ENCODE measurements at places on chromosomes 7 and 10.

GRCh38 chr7:151110236-151110940 is 24.1 kb downstream of the AGAP3 start:
- no peak overlapping the region for H3K27ac ChIP-seq
- no peaks in the 10 kb centered on the region for H3K36me3 ChIP-seq
- no peak for DNase-seq
- no peak overlapping the region for H3K4me3 ChIP-seq

DNA sequence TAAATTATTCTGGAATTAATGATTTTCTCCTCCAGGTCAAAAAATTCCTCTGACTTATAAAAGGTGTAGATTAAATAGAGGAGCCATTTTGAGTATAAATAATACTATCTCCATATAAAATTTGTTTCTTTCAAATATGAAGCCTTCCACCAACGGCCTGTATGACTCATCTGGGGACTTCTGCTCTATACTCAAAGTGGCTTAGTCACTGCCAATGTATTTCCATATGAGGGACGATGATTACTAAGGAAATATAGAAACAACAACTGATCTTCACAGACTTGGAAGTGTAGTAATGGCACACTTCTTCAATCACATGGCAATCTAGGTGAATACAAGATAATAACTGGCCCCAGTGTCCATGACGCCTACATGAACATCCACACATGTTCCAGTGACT is 335.6 kb upstream of the HGF start:
- DNase-seq, result no peak
- H3K36me3 ChIP-seq, result no peaks in the 10 kb centered on the region
- no peaks in the 10 kb centered on the region for H3K4me1 ChIP-seq

DNA sequence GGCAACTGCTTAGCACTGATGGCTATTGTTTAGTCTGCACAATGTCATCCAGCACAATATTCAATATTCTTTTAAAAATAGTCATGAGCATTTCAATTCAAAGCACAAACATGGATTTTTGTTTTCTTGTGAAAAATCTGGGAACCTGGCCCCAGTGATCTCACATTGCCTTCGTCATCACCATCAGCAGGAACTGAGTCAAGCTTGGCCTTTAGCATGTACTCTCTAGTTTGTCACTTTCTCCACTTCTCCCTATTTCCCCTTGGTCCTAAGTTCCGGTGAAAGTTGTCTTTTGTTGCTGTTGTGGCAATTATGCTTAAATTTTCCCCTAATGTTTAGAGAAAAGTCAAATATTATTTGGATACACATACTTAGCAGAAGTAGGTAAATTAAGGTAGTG is 252.9 kb upstream of the SORCS1 start:
- H3K27ac ChIP-seq, result no peak overlapping the region
- no peaks in the 10 kb centered on the region for H3K36me3 ChIP-seq
- no peak overlapping the region for H3K4me3 ChIP-seq
- no peaks in the 10 kb centered on the region for H3K27me3 ChIP-seq

DNA sequence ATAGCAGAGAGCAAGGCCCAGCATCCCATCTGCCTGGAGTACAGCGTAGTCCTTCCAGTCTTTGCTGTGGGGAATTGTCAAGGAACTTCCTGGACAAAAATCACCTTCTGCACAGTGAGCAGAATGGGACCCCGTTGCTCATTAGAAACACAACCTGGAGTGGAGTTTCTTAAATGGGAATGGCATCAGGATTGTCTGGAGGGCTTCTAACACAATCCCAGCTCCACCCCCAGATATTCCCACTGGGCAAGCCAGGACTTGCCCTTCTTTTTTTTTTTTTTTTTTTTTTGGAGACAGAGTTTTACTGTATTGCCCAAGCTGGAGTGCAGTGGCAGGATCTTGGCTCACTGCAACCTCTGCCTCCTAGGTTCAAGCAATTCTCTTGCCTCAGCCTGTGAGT is 356.4 kb downstream of the GALNT17 start:
- H3K27me3 ChIP-seq, result no peaks in the 10 kb centered on the region
- no peak overlapping the region for H3K27ac ChIP-seq
- H3K36me3 ChIP-seq, result no peaks in the 10 kb centered on the region
- H3K4me3 ChIP-seq, result no peak overlapping the region
- H3K4me1 ChIP-seq, result no peaks in the 10 kb centered on the region

DNA sequence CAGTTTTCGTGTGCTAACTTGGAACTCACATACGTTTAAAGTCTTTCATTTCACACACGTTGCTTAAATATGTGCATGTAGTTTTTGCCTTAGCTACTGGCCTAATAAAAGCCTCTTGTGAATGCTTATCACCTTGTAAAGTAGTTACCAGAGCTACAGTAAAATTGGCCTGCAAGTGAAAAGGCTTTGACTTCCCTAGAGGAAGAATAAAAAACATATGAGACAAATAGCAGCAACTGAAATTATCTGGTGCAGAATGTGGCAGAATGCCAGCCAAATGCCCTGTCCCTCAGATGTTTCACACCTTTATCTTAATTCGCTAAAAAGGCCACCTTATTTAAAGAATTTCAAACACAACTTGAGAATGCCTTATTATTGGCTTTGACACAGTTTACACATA is 28.1 kb upstream of the RPA3 start:
- no peak overlapping the region for H3K4me3 ChIP-seq
- no peak for DNase-seq
- no peaks in the 10 kb centered on the region for H3K4me1 ChIP-seq
- H3K27ac ChIP-seq, result no peak overlapping the region
- H3K27me3 ChIP-seq, result no peaks in the 10 kb centered on the region

DNA sequence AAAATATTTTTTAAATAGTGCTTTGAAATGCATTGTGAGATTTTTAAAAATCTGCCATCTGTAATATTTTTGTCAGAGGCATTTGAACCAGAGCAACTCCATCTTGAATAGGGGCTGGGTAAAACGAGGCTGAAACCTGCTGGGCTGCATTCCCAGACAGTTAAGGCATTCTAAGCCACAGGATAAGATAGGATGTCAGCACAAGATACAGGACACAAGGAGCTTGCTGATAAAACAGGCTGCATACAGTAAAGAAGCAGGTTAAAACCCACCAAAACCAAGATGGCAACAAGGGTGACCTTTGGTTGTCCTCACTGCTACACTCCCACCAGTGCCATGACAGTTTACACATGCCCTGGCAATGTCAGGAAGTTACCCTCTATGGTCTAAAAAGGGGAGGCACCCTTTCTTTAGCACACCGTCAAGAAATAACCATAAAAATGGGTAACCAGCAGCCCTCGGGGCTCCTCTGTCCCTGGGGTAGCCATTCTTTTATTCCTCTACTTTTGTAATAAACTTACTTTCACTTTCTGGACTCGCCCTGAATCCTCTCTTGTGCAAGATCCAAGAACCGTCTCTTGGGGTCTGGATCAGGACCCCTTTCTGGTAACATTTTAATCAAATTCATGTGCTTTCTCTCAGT is 273.7 kb downstream of the SEMA3D start:
- no peak overlapping the region for H3K4me3 ChIP-seq
- no peaks in the 10 kb centered on the region for H3K4me1 ChIP-seq
- no peaks in the 10 kb centered on the region for H3K27me3 ChIP-seq
- no peak for DNase-seq
- H3K27ac ChIP-seq, result no peak overlapping the region
- no peaks in the 10 kb centered on the region for H3K36me3 ChIP-seq

- DNase-seq, result no peak
- no peak overlapping the region for H3K27ac ChIP-seq
- H3K27me3 ChIP-seq, result no peaks in the 10 kb centered on the region
- no peak overlapping the region for H3K4me3 ChIP-seq
Measured at GRCh38 chr10:12191715-12192114, 4.0 kb downstream of the NUDT5 start.

DNA sequence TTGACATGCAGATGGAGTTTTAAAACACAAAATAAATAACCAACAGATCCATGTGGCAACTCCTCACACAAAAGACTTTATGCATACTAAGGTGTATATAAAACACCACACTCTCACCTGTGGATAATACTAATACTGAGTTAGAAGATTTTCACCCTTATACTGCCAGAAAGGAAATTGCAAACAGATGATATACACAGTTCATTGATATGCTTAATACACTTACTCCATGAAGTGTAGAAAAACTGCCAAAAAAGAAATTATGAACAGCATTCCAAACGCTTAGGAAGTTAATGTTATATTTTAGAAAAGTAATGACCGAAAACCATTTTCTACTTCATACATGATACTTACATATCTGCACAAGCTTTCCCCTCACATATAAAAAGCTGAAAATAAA is 17.6 kb upstream of the SNX13 start:
- no peak overlapping the region for H3K4me3 ChIP-seq
- no peaks in the 10 kb centered on the region for H3K36me3 ChIP-seq
- H3K27me3 ChIP-seq, result no peaks in the 10 kb centered on the region
- no peaks in the 10 kb centered on the region for H3K4me1 ChIP-seq
- no peak for DNase-seq

- no peaks in the 10 kb centered on the region for H3K27me3 ChIP-seq
- no peaks in the 10 kb centered on the region for H3K36me3 ChIP-seq
- H3K4me3 ChIP-seq, result no peak overlapping the region
- no peak for DNase-seq
Measured at GRCh38 chr7:17227766-17228490, 70.5 kb upstream of the AHR start.

DNA sequence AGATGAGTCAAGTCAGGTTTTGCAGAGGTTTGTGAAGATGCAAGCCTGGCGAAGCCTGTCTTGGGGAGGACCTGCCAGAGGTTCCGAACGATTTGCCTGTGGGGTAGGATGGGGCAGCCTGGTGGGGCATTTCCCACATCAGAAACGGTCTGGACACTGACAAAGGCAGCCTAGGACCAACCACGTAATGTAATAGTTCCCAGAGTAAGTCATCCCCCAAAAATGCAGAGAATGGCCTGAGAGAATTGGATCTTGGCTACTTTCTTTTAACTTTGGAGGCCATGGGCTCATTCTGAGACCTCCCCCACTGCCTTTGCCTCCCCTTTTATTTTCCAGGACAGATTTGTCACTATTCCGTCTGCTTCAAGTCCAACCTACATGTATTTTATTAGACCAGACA is 168.9 kb upstream of the SH2B2 start:
- H3K27me3 ChIP-seq, result no peaks in the 10 kb centered on the region
- no peaks in the 10 kb centered on the region for H3K36me3 ChIP-seq
- no peak for DNase-seq
- no peak overlapping the region for H3K4me3 ChIP-seq

- no peaks in the 10 kb centered on the region for H3K27me3 ChIP-seq
- no peaks in the 10 kb centered on the region for H3K36me3 ChIP-seq
- peaks cover 8% of the 10 kb centered on the region for H3K4me1 ChIP-seq
- no peak overlapping the region for H3K4me3 ChIP-seq
- no peak overlapping the region for H3K27ac ChIP-seq
Measured at GRCh38 chr10:79209340-79209739, 137.9 kb upstream of the PPIF start.

DNA sequence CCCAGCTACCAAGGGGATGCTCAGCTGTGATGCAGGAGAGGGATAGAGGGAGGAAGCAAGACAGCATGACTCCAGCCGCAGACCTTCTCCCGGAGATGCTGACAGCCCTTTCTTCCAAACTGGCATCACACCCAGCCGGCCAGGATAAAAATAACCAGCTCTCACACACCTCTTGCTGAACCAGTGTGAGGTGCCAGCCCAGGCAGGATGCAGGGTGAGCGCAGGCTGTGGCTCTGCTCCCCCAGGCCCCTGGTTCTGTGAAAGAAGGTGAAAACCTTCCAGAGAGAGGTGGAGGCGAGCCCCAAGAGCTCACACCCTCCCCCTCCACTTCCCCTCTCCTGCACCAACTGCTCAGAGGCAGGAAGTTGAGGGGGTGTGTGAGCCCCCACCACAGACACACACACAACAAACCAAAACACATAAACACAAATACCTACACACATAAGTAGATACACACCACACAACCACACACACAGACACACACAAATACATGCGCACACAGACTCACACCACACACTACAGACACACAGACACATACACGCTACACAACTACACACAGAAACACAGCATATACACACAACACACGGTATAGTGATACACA is 4.0 kb downstream of the GPR15LG start:
- H3K4me3 ChIP-seq, result no peak overlapping the region
- no peak overlapping the region for H3K27ac ChIP-seq
- H3K36me3 ChIP-seq, result no peaks in the 10 kb centered on the region
- H3K4me1 ChIP-seq, result no peaks in the 10 kb centered on the region

- H3K27ac ChIP-seq, result no peak overlapping the region
- H3K27me3 ChIP-seq, result no peaks in the 10 kb centered on the region
- H3K4me1 ChIP-seq, result no peaks in the 10 kb centered on the region
- no peaks in the 10 kb centered on the region for H3K36me3 ChIP-seq
- no peak overlapping the region for H3K4me3 ChIP-seq
- no peak for DNase-seq
Measured at GRCh38 chr10:18879284-18879683, 169.3 kb upstream of the MALRD1 start.

GRCh38 chr10:76632767-76633051 is 1004.9 kb downstream of the KCNMA1 start:
- H3K36me3 ChIP-seq, result no peaks in the 10 kb centered on the region
- no peaks in the 10 kb centered on the region for H3K4me1 ChIP-seq
- no peaks in the 10 kb centered on the region for H3K27me3 ChIP-seq

- H3K27ac ChIP-seq, result no peak overlapping the region
- peaks cover 2% of the 10 kb centered on the region for H3K4me1 ChIP-seq
- no peak for DNase-seq
Measured at GRCh38 chr10:83555264-83555663, 584.0 kb upstream of the GHITM start.

GRCh38 chr7:97116308-97116707 is 1.2 kb upstream of the SDHAF3 start:
- peak overlapping the region; percentile 39 for H3K27ac ChIP-seq
- peak; percentile 42 for DNase-seq
- no peaks in the 10 kb centered on the region for H3K36me3 ChIP-seq
- H3K4me1 ChIP-seq, result no peaks in the 10 kb centered on the region
- H3K27me3 ChIP-seq, result no peaks in the 10 kb centered on the region

DNA sequence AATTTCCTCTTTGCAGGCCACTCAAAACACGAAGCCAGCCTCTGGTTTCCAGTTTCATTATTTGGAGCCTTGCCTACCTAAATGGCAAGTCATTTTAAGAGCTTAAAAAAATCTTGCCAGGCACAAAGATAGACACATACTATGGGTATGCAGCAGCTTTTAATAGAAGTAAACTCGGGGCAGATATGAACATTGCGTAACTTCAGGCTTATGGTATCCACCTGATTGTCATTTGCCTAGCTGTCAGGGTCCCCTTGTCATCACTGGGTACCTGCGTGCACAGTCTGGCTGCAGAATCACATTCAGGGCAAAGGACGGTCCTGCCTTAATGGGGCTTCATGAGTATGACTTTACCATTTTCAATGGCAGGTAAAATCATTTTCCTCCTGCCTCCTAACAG is 466.1 kb upstream of the NRP1 start:
- DNase-seq, result no peak
- H3K4me3 ChIP-seq, result no peak overlapping the region
- no peaks in the 10 kb centered on the region for H3K27me3 ChIP-seq
- no peaks in the 10 kb centered on the region for H3K36me3 ChIP-seq

DNA sequence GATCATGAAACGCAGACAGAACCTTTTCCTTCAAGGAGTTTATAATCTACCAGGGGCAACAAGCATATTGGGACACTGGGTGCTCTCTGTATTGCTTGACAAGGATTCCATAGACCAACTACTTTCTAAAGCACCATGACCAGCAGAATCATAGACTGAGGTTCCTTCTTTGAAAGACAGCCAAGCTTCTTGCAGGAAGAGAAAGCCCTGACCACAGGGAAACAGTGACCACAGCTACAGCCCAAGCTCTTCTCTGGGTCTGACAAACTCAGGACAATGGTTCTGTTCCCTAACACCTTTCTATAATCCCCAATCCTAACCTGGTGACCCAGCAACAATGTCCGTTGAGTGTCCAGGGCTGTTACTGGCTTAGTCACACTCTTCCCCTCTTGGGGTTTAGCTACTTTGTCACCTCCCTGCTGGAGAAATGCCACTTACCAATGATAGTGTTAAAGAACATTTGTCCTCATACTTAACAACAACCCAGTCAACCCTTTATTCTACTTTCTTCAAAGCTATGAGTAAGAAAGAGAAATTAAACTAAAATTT is 155.7 kb downstream of the JAZF1 start:
- H3K4me1 ChIP-seq, result peaks cover 7% of the 10 kb centered on the region
- no peak for DNase-seq
- no peaks in the 10 kb centered on the region for H3K27me3 ChIP-seq
- no peak overlapping the region for H3K27ac ChIP-seq

Measured in testis (tissue), 5 donors.